ENCODE measurements at places on chromosomes 7 and 10.
A peak's percentile ranks its signal among the peaks of the same experiment; 100 is the strongest.

- DNase-seq = peak; percentile 26
Observed at GRCh38 chr7:19376538-19376937, 231.3 kb upstream of the FERD3L start.

- DNase-seq = no peak
Observed at GRCh38 chr10:120365872-120366271, 91.2 kb upstream of the PLPP4 start.

DNA sequence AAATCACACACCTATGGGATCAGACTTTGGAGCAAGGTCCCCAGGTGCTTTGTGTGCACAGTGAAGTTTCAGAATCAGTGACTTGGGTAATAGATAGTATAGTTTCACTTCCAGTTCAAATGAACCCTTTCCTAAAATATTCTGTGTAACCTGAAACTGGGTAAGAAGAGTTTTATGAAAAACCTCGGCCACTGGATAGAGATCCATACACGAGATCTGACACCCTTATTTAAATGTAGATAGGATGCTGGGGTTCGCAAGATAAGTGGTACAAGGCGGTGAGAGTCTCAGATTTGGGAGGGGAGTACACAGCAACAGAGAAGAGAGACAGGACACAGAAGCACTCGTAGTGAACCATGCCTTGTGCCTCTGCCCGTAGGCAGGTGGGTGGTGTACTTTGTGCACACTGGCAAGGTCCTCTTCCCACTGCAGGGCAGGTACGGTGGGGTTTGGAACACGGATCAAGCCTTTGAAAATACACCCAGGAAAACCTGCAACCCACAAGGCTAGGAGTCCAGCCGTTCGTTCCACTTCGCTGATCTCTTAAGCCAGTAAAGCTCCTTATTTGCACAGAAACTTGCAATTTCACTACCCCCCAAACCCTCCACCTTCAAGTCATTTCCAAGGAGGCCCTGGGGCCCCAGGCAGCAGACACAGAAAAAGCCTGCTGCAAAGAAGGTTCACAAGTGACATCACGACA, 162.8 kb downstream of the USP6NL start:
- no peak for DNase-seq

GRCh38 chr7:42493436-42494198, 256.6 kb upstream of the GLI3 start:
- DNase-seq = no peak

DNA sequence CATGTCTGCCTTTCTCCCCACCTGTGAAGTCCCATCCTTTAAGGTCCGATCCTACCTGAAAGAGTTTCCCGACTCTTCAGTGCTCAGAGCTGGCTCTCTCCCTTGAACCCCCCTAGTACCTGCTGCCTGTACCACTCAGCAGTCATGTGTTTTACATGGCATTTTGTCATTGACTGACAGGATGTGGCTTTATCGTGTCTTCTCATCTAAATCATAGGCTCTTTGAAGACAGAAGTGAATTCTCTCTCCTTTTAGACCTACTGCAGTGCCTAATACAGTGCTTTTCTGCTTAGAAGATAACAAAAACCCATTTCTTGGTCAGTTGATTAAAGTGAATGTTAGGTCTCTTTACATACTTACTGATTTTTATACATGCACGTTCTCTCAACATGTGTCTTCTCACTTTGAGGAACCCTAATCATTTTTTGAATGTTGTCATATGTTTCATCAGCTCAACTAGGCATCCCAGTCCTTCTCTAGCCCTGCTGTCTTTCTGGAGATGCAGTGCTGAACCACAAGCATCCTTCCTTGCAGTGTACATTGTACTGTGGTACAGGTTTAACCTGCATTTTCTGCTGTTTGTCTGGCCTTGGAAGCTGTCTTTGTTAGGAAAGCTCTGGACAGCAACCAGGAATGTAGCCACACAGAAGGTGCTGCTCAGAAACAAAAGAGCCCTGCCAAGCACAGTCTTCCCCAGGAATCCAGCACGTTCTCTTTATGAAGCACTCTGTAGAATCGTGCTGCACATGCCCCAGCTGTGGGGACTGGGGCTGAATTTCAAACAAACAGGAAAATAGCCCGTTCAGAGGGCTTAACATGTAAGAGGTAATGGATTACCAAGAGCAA, 28.1 kb upstream of the LRRC4 start:
- DNase-seq = no peak

- no peak for DNase-seq
Observed at GRCh38 chr7:3217166-3217565, 83.9 kb upstream of the SDK1 start.

DNA sequence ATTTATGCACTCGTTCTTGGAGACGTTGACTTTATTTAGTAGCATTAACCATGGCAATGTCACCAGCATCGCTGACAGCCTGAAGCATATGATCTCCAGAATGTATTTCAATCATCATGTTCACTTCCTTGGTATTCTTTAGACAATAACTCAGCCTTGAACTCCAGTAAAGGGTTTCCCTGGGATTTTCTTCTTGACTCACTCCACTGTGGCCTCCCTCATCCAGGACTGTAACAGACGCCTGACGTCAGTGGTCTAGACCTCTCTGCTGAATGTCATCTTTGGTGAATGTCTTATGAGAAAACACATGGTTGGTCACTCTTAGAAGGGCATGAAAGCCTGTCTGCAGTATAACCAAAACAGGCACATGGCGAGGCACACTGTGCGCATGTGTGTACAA, 64.4 kb downstream of the EGFR start:
- DNase-seq = no peak

- DNase-seq = no peak
Observed at GRCh38 chr10:43409385-43410109, 561 bp upstream of the HNRNPF start.
